ENCODE measurements at places on chromosomes 3 and 15.
A peak's percentile ranks its signal among the peaks of the same experiment; 100 is the strongest.

DNA sequence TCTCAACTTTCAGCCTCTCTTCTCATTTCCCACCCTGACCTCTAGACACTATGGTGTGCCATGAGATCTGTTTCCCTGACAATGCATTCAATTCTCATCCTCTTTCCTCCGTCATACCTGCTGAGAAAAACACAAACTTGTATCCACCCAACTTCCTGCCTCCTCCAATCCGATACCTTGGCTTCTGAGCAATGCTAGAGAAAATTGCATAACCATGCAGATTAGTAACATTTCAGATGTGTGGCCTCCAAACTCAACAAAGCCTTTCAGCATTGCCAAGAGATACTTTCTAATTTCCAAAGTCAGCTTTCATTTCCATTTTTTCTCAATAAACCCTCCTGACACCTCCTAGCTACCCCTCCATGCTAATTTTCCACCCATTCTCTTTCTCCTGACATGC is 88.5 kb downstream of the MINAR1 start:
- peak; percentile 17 for DNase-seq

- no peak for DNase-seq
Observed at GRCh38 chr3:15273227-15273626, 59.2 kb downstream of the SH3BP5 start.

DNA sequence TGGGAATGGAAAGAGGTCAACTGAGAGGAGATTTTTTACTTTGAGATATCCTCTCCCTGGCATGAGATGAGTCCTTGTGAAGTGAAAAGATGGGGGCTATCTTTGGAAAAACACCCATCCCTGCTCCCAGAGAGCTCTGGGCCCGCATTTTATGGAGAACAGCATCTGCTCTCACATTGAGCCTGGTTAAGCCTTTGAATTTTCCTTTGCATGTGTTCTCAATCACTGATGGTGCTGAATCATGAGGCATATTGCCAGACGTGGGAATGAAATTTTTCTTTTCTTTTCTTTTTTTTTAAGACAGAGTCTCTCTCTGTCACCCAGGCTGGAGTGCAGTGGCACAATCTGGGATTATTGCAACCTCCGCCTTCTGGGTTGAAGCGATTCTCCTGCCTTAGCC is 24.4 kb downstream of the TMEM45A start:
- no peak for DNase-seq

DNA sequence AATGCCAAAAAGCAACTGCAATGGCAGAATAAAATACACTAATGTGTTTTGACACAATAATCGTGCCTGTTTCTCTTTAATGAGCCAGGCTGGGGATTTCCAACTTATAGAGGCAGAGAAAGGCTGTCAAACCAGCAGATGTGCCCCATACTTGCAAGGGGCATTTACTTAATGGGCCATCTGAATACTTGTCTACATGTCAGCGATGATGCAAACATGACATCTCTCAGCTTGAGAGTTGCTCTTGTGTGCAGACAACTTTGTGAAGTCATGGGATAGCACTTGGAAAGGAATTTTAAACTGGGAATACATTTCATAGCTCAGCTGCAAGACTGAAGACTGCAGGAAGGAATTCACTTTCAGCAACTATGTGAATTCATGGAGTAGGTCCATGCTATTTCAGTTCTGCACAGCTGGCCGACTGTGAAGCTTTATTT is 127.4 kb upstream of the ADAMTS9 start:
- peak; percentile 8 for DNase-seq
